ENCODE measurements at places on chromosomes 6 and 20.
A peak's percentile ranks its signal among the peaks of the same experiment; 100 is the strongest.

DNA sequence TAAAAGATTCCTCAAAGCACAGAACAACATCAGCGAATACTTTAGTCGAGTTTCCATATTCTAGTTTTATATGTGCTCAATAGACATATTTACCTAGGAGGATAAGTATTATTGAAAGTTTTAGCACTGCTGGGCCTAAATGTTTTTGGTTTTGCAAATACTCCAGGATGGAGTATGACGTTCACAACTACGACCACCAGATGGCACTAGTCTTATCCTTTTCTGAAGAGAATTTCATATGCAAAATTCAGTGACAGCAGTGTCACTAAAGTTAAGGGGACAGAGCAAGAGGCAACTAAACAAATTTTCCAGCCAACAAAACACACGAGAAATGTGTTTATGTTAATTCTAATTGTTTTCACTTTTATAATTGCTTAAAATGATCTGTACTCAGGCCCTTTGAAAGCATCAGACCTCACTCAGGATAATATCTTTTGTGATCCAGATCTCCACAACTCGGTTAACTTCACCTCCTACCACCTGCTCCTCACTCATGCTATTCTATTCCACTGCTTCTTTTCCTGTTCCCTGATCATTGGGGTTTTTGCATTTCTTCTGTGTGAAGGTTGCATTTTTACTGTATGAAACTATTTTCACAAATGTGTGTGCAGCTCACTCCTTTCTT, 220.8 kb downstream of the TRDN start:
- peak; percentile 27 for DNase-seq

DNA sequence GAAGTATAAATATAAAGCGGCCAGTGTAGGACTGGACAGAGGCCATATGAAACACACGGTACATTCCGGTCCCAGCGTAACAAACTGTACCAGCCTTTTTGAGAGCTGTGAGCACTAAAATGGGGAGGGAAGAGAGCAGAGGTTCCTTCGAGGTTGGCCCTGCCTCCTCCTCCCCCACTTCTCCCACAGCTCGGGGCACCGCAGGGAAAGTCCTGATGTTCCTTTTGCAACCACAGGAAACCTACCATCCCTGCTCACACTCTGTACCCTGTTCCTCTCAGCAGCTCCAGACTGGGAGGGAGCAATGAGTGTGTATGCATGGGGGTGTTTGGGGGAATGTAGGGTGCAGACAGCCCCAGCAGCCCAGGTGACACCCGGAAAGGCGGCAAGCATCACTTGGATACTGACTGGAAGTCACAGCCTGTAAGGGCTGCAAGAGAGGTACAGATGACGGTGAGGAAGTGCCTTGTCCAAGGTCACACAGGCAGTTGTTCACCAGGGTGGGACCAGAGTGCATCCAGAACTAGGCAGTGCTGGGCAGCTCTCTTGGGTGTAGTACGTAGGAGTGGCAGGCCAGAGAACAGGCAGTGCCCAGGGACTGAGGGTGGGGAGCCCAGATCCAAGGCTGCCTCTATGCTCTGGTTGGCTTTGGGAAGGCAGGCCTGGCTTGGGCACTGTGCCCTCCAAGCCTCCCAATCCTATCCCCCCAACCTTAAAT, 11.0 kb upstream of the ARMC12 start:
- peak; percentile 30 for DNase-seq

- DNase-seq = no peak
Observed at GRCh38 chr20:53565254-53565653, 28.4 kb downstream of the ZNF217 start.

DNA sequence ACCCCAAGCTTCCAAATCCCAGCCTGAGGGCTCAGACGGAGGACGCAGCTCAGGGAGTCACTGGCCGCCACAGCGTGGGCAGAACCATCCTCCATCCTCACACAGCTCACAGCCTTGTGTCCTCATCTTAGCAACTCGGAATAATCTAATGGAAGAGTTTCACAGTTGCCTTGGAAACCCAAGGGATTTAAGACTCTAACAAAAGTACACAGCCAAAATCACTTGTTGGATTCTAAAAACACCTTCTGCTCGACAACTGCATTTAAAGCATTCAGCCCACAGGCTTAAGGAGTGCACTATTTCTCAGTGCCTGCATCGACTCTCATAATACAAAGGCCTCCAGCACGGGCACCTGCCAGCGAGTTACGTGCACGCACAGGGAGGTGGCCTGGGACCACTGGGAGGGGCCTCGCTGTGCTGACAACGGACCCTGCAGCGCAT, 45.4 kb downstream of the ZBTB46 start:
- no peak for DNase-seq

DNA sequence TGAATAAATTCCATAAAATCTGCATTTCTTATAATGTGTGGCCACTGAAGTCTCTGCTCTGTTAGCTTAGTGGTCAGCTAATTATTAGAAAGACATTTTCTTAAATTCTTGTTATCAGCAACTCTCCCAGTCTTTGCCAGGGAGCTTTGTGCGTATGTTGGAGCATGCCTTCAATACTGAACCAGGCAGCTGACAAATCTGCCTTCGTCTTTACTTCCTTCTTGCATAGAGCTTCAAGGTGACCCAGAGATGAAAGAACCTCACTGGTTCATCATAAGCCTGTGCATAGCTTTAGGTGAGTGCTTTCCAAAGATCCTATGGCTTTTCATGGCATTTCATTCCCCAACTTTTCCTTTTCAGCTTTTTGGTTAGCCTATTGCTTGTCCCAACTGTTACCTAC, 43.0 kb upstream of the NELFCD start:
- no peak for DNase-seq

DNA sequence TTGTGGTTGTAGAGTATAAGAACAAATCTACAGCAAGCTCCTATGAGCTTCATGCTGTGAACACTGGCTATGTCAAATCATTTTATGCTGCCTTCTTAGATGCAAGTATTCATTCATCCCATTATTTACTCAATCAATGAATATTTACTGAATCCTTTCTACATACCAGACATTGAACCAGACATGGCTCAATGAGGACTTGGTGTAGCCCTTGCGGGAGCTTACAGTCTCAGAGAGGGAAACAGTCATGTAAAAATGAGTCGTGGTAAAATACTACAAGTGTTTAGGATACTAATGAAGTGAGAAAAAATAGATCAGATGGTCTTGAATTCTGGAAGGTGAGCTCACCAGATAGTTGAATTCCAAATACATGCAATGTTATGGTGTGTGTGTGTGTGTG, 44.8 kb upstream of the ENPP1 start:
- DNase-seq = no peak

DNA sequence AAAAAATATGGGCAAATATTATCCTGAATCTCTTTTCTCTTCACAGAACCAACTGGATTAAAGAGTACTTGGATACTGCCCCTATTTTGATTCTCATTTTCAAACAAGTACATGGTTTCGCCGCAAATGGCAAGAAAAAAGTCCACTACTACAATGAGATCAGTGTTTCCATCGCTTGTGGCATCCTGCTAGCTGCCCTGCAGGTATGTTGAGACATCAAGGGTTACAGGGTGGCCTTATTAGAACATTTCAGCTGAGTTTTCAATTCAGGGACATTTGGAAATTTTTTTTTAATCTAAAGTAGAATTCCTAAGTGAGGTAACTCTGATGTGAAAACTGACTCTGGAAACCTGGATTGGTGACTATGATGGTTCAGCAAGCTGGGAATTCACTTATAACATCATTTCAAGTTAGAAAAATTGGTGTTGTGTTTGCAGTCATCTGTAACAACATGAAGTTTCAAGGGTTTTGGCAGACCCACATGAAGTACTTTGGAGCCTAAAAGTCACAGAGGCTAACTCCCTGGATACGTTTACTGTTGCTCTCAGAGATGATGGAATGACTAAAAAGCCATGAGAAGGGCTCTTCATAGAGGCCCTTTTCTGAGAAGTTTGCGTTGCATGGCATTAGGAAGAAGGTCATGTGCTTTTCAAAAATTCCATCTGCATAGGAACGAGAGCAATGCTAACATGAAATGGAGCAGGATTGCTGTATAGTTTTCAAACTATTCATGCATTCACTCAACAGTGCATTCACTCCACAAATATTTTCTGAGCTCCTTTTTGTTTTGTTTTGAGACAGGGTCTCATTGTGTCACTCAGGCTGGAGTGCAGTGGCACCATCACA, 25.5 kb downstream of the IYD start:
- DNase-seq = no peak

- no peak for DNase-seq
Observed at GRCh38 chr20:36523341-36523740, 18.0 kb upstream of the MYL9 start.

DNA sequence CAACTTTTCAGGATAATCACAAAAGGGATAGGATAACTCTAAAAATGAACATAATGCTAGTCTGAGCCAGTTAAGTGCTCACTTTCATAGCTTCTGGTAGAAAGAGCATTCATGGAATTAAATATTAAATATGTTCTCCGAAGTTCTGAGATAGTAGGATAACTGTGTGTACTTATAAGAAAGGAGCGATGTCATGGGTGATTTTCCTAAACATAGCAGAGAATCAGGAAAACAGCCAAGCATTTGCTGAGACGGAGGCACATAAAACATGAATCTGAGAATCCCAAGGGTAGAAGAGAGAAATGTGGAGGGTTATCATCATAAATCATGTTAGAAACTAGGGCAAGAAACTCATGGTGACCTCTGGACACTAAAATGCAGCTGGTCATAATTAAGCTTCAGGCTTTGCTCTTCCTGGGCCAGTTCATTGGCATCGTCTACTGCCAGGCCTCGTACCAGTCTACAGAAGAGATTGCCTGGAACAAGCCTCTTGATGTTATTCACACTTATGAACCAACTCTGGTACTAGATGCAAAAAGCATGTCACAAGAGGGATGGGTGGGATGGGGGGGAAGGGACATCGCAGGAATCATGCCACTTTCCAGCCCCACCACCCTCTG, 436.6 kb downstream of the PRKN start:
- DNase-seq = no peak

- DNase-seq = no peak
Observed at GRCh38 chr20:50359607-50360217, 150.5 kb upstream of the PTPN1 start.

GRCh38 chr6:23301556-23301955, 732.2 kb downstream of the HDGFL1 start:
- no peak for DNase-seq

- no peak for DNase-seq
Observed at GRCh38 chr6:126388104-126388598, 48.2 kb downstream of the CENPW start.

- no peak for DNase-seq
Observed at GRCh38 chr20:33062825-33063149, 9.1 kb downstream of the BPIFB3 start.

GRCh38 chr6:118724211-118724610, 72.8 kb upstream of the CEP85L start:
- no peak for DNase-seq

DNA sequence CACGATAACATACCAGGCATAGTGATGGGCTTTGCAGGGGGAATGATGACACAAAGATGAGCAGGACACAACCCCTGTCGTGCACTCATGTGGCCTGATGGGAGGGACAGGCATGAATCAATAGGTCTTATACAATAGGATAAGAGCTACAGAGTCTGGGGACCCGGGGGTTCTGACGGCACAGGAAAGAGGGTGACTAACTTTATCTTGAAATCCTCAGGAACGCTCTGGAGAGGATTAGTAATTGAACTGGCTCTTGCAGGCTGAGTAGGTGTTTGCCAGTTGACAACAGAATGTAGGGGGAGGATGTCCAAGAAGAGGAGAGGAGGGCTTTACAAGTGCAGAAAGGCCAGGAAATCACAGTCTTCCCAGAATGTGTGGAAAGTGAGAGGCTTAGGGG, 219.9 kb upstream of the ECI2 start:
- DNase-seq = no peak

DNA sequence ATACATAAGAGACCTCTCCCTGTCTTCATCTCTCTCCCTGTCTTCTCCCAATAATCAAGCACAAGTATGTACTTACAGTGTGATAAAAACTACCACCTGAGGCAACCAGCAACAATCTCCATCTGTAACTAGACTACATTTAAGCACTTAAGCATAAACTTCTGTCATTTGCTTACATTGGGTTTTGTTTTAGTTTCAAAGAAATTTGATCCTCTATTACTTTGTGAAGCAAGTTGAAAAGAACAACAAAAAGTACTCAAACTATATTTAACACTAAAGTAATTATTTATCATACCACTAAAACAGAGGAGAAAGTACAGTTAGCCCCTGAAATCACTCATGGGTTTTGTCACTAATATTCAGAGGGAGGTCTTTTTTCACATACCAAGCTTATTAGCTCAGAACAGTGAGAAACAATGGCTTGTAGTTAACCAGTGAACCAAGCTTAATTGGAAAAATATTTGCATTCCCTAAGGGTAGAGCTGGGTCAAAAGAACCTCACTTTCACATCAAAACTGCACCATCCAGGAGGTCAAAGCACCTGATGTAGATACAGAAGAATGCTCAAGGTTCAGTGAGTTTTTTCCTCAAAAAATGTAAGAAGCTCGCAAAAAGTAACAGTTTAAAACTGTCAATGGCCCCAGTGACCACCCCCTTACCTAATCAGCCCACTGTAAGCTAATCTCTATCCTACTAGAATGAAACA, 34.1 kb downstream of the DCDC2 start:
- no peak for DNase-seq

DNA sequence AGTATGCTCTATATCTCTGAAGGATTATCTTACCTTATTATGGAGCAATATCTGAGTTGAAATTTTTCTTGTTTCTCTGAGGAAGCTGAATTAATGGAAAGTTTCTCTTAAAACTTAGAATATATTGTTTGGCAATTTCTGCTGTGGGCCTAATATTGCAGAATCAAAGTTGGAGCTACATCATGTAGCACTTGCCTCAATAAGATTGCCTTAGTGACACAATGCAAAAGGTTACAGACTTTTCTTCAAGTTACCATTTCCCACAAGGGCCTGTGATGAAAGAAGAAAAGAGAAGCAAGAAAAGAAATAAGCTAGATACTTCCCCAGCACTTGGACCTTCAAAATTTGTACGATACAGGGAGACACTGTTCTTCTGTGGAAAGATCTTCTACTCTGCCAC, 151.2 kb downstream of the SOBP start:
- no peak for DNase-seq

- no peak for DNase-seq
Observed at GRCh38 chr6:12235341-12235740, 54.8 kb upstream of the EDN1 start.

GRCh38 chr6:11160199-11160598, 48.7 kb upstream of the ERVFRD-1 start:
- no peak for DNase-seq

DNA sequence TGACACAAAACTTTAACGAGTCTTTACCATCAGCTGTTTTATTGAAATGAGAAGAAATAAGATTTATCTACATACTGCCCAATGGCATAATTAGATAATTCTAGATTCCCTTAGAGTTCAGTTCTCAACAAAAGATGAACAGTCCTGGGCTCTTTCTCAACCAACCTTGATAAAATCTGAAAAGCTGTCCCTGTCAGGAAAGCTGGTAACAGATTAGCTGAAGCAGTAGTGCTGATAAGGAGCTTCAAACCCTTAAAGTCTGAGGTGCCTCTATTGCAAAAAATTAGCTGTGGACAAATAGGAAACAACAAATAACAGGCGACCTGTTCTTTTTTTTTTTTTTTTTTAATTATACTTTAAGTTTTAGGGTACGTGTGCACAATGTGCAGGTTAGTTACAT, 35.9 kb upstream of the FAM135A start:
- no peak for DNase-seq

GRCh38 chr20:33191484-33191883, 23.5 kb downstream of the BPIFA2 start:
- no peak for DNase-seq

Data from CD4-positive, alpha-beta T cell treated with Interleukin-17A for 1 hour (primary cell).